Omental fat pad (tissue), 4 donors: ENCODE measurements at places on chromosomes 7 and 10. TPM values are rescaled to one million over a fixed set of nuclear protein-coding genes. Genes with fewer than 3 reads are reported as not detected.

SLC26A3 gene
- not detected for total RNA-seq

DNA sequence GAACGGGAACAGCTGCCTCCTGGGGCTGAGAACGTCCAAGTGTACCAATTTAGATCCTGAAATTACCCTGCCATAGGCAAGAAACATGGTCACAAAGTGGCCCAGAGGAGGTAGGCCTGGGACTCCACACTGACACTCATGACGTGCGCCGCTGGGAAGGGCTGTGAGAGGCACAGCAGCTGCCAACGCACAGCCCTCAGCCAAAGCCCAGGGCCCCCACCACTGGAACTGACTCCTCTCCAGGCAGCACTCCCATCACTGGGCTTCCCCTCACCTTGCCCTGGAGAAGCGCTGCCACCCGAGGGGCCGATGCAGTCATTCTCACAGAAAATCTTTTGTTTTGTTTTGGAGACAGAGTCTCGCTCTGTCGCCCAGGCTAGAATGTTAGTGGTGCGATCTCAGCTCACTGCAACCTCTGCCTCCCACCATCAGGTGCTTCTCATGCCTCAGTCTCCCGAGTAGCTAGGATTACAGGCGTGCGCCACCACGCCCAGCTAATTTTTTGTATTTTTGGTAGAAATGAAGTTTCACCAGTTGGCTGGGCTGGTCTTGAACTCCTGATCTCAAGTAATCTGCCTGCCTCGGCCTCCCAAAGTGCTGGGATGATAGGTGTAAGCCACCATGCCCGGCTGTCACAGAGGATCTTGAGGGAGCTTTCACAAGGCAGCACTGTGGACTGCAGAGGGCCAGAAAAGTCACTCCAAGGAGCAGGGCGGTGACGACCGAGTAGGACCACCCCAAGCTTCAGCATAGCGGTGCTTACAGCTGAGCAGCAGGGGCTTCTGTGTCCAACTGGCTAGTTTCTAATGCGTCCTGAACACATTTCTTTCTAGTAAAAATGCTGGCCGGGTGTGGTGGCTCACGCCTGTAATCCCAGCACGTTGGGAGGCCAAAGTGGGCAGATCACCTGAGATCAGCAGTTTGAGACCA, 13.5 kb downstream of the GUSB start:
- no peak for DNase-seq

GRCh38 chr10:116271593-116272439, 1.2 kb downstream of the GFRA1 start:
- DNase-seq, result no peak

DNA sequence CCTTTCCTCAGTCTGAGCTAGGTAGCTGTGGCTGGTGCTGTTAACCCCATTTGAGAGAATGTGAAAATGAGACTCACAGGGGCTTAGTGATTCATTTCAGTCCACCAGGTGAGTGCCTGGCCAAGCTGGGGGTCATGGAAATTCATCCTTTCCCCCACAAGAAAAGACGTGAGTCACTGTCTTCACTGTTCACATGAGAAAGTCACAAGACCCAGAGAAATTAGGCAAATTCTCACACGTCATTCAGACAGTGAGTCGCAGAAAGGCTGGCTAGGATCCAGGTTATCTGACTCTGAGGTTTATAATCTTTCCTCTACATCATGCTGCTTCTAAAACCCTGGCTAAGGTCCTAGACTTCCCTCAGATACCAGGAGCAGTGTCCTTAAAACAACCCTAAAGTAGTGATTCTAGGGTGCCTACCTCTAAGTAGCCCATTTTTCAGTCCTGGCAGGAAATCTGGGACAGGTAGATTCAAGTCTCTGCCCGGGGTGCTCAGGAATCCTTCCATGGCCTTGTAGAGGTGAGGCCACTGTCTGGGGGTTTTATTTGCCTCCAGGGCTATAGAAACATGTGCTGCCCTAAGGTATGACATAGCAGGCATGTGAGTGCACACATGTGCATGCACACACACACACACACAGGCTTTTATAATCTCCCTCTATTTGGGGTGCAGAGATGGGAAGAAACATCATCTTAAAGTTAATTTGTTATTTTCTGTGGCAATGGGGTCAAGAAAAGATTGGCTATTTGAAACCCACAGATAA, 427.9 kb upstream of the CELF2 start:
- DNase-seq, result no peak

GRCh38 chr7:66500087-66500486, 128.6 kb upstream of the KCTD7 start:
- no peak for DNase-seq

GRCh38 chr10:99443500-99443899, 13.1 kb upstream of the GOT1 start:
- DNase-seq, result no peak

- DNase-seq, result no peak
Observed at GRCh38 chr10:48252354-48252650, 22.2 kb downstream of the FRMPD2 start.

DNA sequence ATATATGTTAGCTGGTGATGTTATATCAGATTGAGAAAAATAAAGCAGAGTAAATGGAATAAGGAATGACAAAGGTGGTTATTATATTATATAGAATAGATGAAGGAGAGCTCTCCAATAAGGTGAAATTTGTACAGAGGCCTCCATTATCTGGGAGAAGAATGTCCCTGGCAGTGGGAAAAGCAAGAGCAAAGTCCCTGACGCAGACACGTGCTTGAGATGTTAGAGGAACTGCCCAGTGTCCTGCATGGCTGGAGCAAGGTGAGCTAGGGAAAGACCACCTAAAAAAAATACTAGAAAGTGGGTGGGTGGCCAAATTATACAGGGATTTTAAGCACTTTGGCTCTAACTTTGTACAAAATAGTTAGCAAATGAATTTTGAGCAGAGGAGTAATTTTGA, 120.7 kb downstream of the MDFIC start:
- no peak for DNase-seq

ARHGAP21 gene
- total RNA-seq, result 104 TPM

DNA sequence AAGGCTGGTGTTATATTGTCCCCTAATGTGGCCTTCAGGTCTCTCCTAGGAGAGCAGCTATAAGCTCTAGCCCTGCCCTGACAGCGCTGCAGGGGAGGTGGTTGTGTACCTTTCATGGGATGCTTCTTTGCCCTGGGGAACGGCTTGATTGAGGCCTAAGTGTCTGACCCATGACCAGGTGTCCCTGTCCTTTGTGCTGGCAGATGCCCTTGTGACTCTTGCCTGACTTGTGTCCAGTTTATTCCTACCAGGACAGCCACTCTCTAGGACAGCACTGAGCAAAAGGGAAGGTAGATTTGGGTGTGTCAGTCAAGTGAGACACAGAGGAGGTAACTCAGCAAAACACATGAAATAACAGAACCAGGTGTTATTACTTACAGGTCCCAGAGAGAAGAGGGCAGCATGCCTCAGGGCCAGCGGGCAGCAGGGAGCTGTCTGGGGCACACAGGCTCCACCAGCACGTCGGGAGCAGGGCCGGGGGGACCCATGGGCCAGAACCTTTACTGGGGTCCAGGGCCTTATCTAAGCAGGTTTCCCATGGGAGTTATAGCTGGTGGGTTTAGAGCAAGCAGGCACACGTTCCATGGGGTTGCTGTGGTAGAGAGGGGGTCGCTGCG, 10.7 kb upstream of the CHST15 start:
- DNase-seq, result no peak
